Heart right ventricle (tissue), 16 donors: ENCODE measurements at places on chromosomes 3 and 15.
A peak's percentile ranks its signal among the peaks of the same experiment; 100 is the strongest.

DNA sequence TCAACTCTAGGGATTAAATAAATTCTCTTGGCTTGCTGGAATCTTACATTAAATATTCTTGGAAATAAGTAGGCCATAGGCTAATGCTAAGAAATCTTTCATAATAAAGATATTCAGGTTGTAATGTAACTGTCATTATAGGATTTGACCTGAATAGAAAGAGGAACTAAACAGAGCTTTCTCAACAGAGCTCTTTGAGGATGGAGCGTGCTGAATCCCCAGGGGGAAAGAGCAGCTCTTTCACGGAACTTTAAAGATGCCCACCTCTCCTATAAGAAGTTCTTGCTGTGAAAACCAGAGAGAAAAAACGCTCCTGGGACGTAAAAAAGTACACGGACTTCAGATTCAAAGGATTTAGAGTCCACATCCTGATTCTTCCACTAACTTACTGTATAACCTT lies 77.9 kb downstream of the NTRK3 start:
- no peak for DNase-seq

DNA sequence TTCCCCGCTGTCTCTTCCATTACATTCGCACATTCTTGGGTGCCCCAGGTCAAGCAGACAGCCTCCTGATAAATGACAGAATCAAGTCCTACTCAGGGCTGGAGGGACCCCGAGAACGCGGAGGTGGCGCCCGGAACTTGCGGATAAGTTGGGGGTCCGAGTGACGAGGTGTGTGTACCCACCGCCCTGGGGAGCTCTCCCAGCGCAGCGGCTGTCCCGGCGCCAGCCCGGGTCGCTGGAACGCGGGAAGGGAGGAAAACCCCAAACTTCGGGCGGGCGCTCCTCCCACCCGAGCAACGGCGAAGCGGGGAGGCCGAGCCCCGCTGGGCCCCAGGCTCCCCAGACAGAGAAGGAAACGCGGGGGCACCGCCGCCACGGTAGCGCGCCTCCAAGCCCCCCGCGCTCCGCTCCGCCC lies 550 bp downstream of the CLN6 start:
- DNase-seq, result no peak

DNA sequence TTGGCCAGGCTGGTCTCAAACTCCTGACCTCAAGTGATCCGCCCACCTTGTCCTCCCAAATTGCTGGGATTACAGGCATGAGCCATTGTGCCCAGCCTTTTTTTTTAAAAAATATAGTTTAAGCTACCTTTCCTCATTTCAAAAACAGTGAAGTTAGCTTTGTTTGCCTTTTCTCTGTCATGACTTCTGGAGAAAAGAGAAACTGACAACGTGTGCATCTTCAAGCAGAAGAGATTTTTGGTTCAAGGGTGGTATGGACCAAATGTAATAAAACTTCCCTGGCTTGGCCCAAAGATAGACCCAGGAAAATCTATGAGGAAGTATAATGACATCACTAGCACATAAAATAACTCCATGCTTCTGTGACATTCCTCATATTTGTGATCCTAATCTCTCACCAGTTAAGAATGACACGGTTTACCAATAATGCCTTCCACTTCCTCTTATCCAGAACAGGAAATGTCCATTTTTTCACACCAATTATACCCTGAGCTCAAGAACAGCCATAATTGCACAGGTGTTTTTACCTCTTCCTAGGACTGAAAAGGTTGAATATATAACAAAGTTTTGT lies 781.2 kb upstream of the NR2F2 start:
- DNase-seq, result no peak

- DNase-seq, result peak; percentile 11
Measured at GRCh38 chr15:31280046-31280830, 46.4 kb upstream of the KLF13 start.

DNA sequence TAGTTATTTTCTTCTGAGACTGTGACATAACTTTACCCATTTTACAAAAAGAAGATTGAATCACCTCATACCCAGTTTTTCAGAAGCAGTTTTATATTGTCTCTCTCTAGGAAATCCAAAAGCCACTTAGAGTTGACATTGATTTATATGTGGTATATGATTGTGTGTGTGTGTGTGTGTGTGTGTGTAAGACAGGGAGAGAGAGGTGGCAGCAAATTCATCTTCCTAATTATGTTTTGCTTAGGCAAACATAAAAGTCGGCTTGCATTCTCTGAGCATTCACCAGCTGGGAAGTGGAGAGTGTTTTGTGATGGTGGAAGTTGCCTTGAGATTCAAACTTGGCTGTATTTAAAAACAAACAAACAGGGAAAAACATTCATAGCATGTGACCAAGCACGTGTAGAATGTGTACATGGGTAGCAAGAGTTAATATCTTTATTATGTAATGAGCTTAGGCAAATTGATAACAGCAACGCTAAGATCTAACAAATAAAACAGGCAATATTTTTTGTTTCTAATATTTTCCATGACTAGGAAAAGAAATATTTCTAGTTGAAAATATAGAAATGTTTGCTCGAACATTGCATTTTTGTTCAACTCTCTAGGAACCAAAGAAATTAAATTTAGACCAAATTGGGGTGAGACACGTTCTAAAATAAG lies 64.4 kb upstream of the IGF1R start:
- no peak for DNase-seq

DNA sequence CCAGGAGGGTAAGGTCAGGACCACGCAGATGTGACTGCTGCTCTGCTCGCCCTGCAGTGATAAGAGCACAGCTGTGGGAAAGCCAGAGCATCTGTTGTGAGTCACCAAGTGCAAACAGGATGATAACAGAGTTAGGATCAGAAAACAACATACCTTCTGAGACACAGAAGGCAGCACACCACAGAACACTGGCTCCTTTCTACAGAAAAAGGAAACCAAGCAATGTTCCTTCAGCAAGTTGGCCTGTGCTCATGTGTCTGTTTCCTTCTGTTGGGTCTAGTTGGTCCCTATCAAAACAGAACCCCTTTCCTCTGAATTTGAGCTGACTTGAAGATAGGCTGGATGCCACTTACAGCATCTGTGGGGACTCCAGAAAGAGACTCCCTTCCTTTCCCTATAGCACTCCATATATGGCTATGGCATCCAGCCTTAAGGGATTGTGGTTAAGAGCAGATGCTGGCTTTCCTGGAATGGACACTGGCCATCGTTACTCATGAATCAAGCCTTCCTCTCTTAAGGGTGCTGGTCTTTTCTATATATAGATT lies 440.7 kb upstream of the THBS1 start:
- DNase-seq, result no peak

DNA sequence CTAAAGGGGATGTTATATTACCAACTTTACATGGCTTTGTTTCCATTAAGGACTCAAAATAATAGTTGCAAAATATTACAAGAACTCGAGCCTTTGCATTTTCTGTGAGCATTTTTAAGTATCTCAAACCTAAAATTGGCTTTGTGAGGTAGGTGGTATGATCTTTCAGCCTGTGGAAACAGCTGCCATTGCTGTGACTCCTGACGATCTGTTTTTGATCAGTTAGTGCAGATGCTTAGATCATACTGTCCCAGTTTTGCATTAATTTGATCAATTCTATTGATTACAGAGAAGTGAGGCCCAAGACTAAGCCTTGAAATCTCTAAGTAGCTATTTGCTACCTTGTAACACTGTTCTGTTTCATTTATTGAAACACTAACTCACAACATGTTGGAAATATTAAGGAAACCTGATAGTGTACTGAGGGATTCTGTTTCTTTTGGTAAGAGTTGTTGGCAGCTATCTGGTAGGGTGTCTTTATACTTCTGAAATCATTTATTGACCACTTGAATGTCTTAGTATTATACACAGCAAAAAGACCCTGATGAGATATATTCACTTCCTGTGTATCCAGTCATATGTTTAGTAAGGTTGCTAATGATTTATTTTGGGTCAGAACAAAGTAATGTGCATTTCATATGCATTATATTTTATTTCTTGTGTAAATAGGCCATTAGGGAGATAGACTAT lies 14.8 kb downstream of the SKIL start:
- no peak for DNase-seq

GRCh38 chr3:23495507-23495906 lies 292.4 kb downstream of the UBE2E2 start:
- no peak for DNase-seq

- no peak for DNase-seq
Measured at GRCh38 chr3:21889166-21889565, 138.2 kb upstream of the ZNF385D start.

DNA sequence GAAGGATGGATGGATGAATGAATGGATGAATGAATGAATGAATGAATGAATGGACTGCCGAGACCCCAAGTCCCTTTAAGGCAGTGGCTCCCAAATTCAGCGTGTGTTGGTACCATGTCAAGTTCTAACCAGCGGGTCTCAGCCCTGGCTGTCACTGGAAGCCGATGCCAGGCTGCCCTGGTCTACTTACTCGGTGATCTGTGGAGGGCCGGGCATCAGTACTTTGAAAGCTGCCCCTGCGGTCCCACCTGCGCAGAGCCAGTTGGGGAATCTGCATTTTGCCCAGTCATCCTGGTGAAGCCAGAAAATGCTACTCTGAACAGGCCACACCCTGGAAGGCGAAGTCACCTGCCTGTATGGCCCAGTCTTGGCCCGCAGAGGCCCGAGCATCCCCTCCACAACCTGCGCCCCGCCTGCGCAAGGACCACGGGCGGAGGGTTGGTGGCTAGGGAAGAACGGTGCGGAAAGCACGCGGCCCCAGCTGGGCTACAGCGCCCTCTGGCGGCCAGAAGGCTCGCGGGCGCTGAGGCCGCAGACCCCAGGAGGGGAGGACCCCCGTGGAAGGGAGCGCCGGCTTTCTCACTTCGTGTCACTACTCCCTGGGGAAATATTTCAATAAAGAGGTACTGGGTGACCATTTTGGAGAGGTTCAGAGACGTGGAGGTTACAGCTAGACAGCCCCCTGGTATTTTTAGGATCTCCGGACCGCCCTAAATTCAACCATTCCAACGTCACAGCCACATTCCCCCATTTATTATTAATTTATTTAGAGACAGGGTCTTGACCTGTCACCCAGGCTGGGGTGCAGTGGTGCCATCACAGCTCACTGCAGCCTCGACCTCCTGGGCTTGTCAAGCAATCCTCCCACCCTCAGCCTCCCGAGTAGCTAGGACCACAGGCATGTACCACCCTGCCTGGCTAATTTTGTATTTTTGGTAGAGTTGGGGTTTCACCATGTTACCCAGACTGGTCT lies 34.9 kb downstream of the PRKCD start:
- no peak for DNase-seq

DNA sequence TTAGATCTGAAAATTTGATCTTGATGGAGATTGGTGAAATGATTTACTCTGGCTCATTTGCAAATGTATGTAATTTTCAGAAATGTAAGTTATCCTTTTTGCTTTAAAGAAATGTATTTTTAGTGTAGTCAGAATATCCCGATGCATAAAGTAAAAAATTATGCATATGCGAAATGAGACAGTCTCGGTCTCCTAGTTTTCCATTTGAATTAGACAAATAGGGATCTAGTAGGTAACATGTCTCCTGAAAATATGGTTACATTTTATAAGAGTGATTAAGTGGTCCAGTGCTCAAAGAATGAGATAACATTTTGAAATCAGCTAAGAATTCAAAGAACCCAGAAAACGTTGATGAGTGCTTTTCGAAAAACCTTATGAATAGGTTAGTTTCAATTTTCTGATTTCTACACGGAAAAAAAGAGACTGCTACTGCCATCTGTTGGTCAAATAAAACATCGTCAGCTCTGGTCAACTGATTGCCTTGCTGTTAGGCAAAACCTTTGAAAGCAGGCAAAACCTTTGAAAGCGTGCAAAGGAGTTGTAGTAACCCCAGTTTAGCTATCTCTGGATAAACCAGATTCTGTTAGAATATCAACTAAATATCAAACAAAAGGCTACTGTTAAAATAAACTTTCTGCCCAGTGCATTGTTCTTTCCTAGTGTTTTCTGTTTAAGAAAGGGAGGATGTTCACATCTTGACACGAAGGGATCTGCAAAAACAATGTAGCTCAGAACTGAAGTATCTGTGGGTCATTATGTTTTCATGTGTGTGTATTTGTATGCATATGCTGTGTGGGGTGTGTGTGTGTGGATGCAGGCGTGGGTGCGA lies 59.3 kb upstream of the CHMP2B start:
- DNase-seq, result no peak

DNA sequence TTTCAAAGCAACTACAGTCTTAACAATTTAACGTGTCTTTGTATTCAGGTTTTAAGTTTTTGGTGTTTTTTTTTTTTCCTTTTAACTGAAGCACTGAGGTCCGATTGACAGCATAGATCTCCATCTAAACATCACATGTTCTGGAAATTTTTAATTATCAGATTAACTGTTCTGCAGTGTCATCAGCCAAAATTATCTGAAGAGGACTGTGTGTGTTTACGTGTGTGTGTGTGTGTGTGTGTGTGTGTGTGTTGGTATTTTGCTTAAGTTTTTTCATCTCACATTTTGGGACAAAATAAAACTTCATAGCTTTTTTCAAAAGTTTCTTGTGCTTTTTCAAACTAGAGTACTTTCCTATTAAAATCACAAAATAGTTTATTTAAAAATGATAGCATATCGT lies 1.8 kb downstream of the PIK3CA start:
- DNase-seq, result no peak

GRCh38 chr15:43625106-43625505 lies 6.5 kb upstream of the STRC start:
- no peak for DNase-seq

GRCh38 chr3:42490243-42490642 lies 12.2 kb upstream of the VIPR1 start:
- peak; percentile 63 for DNase-seq

DNA sequence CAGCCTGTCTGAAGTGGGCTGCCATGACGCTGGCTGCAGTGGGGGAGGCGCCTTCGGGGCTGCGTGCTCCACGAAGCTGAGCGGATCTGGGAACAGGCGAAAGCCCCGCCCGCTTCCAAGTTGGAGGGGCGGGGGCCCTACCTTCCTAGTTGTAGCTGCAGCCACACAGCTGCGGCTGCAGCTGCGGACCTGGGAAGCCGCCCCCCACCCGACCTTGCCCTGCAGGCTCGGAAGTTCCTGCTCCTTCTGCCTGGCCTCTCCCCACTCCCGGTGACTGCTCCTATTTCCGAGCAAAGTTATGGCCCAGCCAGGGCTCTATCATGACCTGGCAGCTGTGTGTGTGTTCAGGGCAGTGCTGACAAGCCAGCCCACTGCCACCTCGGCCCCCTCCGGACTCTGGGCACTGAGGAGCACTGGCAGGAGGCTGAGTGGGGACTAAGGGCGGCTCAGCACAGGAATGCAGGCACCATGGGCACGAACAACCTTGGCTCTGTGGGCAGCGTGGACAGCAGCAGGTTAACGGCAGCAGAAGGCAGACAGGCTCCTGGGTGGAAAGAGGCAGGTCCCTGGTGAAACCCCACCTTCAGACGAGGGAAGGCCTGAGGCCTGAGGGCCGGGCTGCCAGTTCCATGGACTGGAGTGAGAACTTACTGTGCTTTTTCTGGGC lies 352.4 kb upstream of the TMCO5A start:
- no peak for DNase-seq

GRCh38 chr3:186109897-186110803 lies 1.3 kb upstream of the ETV5 start:
- DNase-seq, result peak; percentile 25

DNA sequence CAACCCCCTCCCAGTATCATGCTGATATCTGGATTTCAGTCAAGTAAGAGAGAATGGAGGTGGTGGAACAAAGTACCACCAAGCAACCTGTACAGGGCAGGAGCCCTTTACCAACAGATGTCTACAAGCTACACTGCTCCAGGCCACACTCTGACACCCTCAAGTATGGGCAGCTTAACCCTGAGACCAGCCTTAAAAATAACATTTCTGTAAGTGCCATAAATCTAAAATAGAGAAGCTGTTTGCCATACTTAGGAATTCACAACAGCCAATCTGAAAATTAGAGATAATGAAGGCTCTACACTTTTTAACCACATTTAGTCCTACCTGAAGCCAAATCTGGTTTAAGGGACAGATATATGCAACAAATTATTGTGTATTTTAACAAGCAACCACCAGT lies 59.7 kb downstream of the C3orf70 start:
- no peak for DNase-seq
